Activated T-cell treated with anti-CD3 and anti-CD28 coated beads for 24 hours (primary cell): ENCODE measurements at places on chromosomes 3 and 15.
A peak's percentile ranks its signal among the peaks of the same experiment; 100 is the strongest.

- no peak for DNase-seq
These were observed 22.8 kb upstream of the TKT start for GRCh38 chr3:53278667-53279066.

- no peak for DNase-seq
These were observed 854 bp downstream of the CLEC3B start for GRCh38 chr3:45026957-45027356.

DNA sequence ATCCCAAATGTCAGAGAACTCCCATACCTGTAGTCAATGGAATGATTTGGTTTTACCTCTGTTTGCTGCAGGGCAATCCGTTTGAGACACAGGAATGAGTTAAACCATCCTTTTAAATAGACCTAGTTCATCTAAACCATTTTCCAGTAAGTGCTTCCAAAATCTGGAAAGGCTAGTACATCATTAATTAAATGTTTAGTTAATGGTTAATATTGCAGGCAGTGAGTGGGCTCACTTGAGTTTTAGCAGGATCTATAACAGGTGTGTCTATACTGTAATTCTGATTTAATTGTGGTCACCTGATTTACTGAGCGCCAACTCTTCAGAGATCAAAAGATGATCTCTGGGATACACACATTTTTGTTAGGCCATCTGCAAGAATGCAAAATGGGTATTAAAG is 353.9 kb upstream of the ROPN1 start:
- no peak for DNase-seq

GRCh38 chr3:169173231-169173630 is 490.3 kb downstream of the MECOM start:
- no peak for DNase-seq

DNA sequence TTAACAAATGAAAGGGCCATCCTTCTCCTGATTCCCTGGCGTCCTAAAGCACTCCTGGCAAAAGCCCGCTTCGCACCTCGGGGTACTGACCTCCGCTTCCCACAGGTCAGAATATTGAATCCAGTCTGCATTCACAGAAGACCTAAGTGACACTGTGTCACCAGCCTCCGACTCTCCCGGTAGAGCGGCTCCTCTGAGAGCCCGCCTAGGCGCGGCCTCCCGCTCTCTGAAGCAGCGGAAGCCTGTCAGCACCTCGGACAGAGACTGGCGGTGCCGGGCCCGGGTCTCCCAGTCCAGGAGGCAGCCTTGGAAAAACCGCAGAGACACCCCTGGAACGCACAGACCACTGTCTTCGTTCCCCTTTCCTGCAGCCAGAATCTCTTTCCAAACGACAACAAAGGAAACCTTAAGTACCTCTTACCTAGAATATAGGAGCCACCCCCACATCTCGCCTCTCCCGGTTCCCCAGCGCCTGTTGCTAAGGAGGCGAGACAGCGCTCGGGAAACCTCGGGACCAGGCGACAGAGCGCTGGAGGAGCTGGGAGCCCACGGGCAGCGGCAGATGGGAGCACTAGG is 1.2 kb downstream of the GABRB3 start:
- DNase-seq, result no peak

DNA sequence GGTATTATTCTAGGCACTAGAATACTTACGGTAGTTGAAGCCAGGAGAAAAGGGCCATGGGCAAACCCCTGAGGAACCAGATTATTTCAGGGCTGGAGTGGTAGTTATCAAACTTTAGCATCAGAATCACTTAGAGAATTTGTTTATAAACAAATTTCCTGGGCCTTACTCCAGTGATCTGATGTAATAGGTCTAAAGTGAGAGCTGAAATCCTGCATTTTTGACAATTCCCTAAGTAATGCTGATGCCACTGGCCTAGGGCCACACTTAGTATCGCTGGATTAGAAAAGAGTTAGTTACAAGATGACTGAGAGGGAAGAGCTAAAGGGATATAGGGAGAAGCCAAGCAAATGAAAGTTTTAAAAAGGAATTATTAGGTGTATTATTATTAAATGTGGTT is 412.5 kb upstream of the THRB start:
- no peak for DNase-seq

DNA sequence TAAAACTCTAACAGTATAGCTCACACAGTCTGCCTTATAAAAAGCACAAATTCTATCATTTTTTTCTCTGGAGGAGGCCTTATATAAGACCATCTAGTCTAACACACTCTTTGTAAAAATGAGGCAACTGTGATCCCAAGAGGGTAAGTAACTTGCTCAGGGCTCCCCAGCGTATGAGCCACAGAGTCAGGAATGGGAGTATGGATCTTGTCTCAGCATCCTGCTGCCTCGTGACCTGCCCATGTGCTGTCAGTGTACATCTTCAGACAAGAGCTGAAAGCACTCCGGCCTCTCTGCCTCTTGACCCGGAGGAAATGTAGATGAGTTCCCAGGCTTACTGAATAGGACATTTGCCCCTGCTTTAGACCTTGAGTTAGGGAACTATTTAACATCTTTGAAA is 28.4 kb upstream of the MEF2A start:
- no peak for DNase-seq

GRCh38 chr15:84980196-84981053 is 1.2 kb upstream of the PDE8A start:
- peak; percentile 79 for DNase-seq

GRCh38 chr15:47414207-47414606 is 303.1 kb upstream of the SEMA6D start:
- DNase-seq, result no peak

- no peak for DNase-seq
These were observed 34.5 kb downstream of the NPTN start for GRCh38 chr15:73598530-73599160.

- DNase-seq, result no peak
These were observed 49.9 kb upstream of the FURIN start for GRCh38 chr15:90818251-90819210.
